Osteocyte (in vitro differentiated cells): ENCODE measurements at places on chromosomes 5 and 9.
A peak's percentile ranks its signal among the peaks of the same experiment; 100 is the strongest.

- DNase-seq, result no peak
These were observed 36.8 kb upstream of the CDH6 start for GRCh38 chr5:31156631-31157160.

DNA sequence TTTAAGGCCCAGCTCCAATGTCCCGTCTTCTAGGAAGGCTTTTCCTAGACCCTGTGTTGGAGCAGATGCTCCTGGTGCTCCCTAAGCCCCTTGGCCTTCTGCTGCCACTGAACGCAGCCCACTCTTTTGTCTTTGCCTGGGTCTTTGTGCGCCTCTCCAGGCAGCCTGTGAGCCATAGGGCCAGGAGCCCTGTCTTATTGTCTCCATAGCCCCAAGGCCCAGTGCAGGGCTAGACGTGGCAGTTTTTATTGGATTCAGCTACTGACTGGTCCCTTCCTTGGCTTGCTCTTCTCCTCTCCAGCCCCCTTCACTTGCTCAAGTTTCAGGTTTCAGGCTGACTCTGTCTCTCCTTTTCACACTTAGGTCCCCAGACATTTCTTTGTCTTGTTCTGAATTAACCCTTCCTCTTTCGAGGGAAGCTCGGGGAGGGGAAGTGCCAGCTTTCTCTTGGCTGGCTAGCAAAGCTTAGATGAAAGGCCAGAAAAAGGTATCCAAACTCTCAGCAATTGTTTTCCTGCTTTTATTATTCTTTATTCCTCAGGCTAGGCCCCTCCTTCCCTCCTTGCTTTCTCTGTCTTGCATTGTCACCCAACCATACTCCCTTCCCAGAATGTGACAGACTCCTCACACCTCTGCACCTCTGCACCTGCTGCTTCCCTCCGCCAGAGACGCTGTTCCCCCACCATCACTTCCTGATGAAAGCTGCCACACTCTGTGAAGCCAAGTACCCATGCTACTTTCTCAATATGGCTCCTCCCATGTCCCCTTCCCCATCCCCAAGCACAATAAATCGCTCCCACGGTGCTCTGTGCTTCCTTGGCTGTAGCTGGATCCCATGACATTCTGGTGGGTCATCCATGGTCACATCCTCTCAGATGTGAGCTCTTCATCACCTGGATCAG, 101.6 kb upstream of the CPEB4 start:
- no peak for DNase-seq

- peak; percentile 80 for DNase-seq
These were observed 31.5 kb upstream of the NKD2 start for GRCh38 chr5:976849-977751.

GRCh38 chr9:111475195-111475594, 9.0 kb downstream of the ECPAS start:
- DNase-seq, result no peak

- DNase-seq, result no peak
These were observed 1.8 kb downstream of the ARRDC1 start for GRCh38 chr9:137607141-137607857.

- no peak for DNase-seq
These were observed 96.0 kb downstream of the MEGF10 start for GRCh38 chr5:127386557-127386956.

GRCh38 chr5:10222326-10222725, 27.4 kb downstream of the ATPSCKMT start:
- DNase-seq, result peak; percentile 65
